Hepatic stellate cell (primary cell): ENCODE measurements at places on chromosomes 2 and 18.

DNA sequence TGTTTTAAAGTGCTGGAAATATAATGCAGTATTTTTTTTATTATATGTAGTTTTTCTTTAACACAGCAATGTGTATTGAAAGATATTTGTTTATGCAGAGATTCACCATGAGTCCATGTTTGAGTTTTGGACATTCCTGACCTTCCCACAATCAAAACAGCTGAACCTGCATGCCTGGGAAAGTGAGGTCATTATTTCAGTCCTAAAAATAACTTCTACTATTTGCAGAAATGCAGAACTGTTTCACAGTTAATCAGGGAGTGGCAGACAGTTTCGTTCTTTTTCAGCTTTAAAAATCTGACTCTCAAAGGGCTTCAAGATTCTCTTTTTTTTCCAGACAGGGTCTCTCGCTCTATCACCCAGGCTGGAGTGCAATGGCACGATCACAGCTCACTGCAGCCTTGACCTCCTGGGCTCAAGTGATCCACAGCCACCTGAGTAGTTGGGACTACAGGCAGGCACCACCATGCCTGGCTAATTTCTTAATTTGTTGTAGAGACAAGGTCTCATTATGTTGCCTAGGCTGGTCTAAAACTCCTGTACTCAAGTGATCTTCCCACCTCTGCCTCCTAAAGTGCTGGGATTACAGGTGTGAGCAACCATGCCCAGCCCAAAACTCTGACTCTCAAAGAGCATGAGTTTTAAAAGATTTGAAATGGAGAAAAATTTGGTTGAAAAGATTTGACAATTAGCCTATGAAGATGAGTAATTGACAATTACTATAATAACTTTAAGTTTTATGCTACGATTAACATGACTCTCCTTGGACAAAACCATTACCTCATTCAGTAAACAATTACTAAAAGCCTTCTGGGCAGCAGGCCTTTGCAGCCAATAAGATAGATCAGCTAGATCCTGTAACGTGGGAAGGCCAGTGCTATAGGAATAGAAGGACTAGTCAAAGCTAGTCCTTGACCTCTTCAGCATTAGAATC, 5.0 kb upstream of the MYL12B start:
- no peak for DNase-seq

DNA sequence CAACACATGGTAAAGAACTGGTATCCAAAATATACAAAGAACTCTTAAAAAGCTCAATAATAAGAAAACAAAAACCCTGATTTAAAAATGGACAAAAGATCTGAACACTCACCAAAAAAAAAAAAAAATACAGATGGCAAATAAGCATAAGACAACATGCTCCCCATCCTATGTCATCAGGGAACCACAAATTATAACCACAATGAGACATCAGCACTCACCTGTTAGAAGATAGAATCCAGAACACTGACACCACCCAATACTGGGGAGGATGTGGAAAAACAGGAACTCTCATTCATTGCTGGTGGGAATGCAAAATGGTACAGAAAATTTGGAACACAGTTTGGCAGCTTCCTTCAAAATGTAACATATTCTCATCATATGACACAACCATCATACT, 66.7 kb downstream of the TMX3 start:
- DNase-seq: no peak

DNA sequence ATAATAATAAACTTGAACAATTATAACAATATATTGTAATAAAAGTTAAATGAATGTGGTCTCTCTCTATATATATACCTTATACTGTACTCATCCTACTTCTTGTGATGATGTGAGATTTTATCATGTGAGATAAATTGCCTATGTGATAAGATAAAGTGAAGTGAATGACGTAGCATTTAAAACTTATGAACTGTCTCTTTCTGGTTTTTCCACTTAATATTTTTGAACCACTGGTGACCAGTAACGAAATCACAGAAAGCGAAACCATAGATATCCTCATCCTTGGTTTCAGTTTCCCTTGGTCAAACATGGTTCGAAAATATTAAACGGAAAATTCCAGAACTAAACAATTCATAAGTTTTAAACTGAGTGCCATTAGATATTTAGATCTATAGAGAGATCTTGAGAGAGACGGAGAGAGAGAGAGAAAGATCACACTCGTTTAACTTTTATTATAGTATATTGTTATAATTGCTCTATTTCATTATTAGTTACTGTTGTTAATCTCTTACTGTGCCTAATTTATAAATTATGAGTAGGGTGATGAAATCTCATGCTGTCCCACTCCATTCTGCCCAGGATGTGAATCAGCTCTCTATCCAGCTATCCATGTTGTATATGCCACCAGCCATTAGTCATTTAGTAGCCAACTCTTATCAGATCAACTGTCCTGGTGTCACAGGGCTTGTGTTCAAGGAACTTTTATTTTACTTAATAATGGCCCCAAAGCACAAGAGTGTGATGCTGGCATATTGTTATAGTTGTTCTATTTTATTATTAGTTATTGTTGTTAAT, 156.8 kb downstream of the THADA start:
- no peak for DNase-seq

- DNase-seq: no peak
These were observed 182.0 kb downstream of the GRB14 start for GRCh38 chr2:164439235-164439634.

GRCh38 chr2:131142849-131143248, 37.7 kb downstream of the PLEKHB2 start:
- DNase-seq: no peak

- DNase-seq: no peak
These were observed 26.7 kb downstream of the PDCL3 start for GRCh38 chr2:100589527-100589926.

DNA sequence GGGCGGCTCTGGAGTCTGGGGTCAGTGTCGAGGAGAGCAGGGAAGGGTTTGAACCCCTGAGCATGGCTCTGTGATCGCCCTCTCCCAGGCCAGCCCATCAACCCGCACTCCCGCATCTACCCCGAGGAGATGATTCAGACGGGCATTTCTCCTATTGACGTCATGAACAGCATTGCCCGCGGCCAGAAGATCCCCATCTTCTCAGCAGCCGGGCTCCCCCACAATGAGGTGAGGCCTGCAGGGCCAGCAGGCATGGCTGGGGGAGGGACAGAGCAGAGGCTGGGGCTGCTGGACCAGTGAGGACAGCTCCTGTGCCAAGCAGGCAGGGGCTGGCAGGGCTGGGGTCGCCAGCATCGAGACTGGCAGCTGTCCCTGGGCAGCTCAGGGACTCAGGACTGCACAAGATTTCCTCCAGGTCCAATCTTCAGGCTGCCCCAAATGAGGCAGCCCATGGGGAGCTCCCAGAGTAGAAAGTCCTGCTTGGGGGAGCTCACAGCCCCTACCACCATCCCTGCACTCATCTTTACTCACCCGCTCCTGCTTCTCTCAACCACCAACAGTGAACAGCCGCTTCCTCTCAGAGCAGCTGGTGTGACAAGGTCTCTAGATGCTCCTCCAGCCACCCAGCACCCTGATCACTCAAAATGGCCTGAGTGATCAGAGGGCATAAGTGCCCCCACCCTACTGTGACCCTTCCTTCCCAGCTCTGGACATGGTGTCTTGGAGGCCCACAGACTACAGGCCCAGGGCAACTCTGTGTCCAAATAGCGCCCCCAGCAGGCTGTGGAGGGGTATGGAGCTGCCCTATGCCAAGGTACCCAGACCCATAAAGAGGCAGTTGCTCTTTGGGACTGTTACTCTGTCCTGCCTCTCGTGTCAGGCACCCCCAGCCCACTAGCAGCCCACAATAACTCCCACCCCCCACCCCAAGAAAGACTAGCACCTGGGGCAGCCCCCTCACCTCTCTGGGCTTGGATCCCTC, 18.3 kb upstream of the ANKRD53 start:
- no peak for DNase-seq

- no peak for DNase-seq
These were observed 48.9 kb downstream of the LAMA3 start for GRCh38 chr18:23738151-23738550.

- no peak for DNase-seq
These were observed 123.5 kb upstream of the PELI1 start for GRCh38 chr2:64267699-64268098.

- no peak for DNase-seq
These were observed 12.0 kb upstream of the MTA3 start for GRCh38 chr2:42556315-42556890.

DNA sequence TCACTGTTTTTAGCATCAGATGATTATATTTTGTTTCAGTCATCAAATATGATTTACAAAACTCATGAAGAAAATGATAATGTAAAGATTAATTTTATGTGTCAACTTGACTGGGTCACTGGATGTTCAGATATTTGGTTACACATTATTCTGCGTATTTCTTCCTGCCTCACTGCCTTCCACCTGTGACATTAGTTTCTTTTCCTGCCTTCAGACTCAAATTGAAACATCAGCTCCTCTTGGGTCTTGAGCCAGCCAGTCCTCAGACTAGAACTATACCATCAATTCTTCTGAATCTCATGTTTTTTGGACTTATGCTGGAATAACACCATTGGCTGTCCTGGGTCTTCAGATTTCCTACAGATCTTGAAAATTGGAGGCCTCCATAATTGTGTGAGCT, 96.7 kb downstream of the ZNF385B start:
- DNase-seq: no peak

DNA sequence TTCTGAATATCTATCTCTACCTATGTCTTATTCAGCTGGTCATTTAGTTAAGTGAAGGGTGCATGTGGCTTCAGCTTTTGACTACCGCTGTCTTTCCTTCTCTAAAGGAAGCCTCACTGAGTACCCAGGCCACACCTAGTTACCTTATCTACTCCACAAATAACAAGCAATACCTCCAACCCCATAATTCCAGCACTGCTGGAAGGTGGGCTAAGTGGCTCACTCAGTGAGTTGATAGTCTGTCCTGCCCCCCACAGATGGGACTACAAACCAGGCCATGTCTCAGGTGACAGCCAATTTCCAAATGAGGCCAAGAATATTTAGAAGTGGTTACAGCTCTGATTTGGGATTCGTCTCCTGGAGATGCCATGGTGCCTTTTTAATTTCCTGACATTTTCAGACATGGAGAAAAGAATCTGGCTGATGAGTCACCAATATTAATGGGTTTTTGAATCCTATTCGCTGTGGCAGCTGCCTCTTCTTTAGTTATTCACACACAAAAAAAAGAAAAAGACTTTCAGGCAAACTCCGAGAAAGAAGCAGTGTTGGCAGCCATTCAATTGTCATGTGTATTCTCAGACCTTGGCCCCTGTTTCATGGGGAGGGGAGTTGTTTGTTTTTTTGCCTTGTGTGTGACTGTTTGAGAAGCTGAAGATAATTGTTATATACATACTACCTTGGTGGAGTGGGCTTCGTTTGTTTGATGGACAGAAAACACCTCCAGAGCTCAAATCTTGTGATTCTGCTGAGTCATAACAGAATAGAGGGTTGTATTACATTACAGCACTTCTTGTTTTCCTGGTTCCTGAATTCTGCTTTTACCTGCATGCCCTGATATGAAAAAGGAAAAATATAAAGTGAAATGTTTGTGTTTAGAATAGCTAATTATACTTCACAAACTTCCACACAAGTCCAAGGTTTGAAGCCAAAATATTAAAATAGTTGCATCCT, 64.2 kb downstream of the SCG2 start:
- no peak for DNase-seq

DNA sequence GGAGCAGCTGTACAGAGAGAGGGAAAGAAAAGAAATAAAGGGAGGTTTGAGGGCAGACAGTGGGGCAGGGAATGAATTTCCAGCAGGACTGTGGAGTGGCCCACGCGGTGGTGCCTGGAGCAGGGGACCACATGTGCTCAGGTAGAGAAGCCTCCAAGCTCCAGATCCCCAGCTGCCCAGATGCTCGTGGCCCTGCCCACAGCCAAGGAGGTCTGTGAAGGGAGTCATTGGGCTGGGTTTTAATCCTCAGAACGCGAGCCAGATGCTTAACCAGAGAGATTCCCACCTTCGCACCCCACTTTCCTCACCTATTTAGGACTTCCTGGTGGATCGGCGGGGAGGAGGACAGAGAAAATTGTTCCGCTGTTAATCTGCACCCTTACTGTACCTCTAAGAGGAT, 369.4 kb downstream of the PARD3B start:
- no peak for DNase-seq

DNA sequence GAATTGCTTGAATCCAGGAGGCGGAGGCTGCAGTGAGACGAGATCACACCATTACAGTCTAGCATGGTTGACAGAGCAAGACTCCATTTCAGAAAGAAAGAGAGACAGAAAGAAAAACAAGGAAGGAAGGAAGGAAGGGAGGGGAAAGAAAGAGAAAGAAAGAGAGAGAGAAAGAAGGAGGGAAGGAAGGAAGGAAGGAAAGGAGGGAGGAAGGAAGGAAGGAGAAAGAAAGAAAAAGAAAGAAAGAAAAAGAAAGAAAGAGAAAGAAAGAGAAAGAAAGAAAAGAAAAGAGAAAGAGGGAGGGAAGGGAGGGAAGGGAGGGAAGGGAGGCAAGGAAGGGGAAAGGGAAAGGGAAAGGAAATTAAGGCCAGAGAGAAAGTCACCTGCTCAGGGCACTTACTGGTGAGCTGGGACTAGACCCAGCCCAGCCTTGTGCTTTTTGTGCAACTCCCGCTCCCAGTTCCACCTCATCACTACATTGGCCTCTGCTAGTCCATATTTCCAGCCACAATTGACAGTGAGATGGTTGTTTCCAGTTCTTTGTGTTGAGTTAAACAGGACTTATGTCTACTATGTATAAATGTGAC, 35.7 kb downstream of the MOGAT1 start:
- no peak for DNase-seq

- no peak for DNase-seq
These were observed 272.0 kb upstream of the GCFC2 start for GRCh38 chr2:75982719-75983118.

- DNase-seq: no peak
These were observed 124.3 kb downstream of the PAX3 start for GRCh38 chr2:222174450-222174849.

- DNase-seq: no peak
These were observed 33.9 kb downstream of the FBXO15 start for GRCh38 chr18:74113711-74114110.

GRCh38 chr2:236711440-236711839, 141.8 kb downstream of the ACKR3 start:
- DNase-seq: no peak

- DNase-seq: no peak
These were observed 383.3 kb upstream of the MYT1L start for GRCh38 chr2:2714408-2714807.

GRCh38 chr2:33209976-33210375, 263.2 kb downstream of the LTBP1 start:
- no peak for DNase-seq

GRCh38 chr2:237379636-237380035, 34.3 kb downstream of the COL6A3 start:
- DNase-seq: no peak

- no peak for DNase-seq
These were observed 136.8 kb downstream of the CAPN13 start for GRCh38 chr2:30670453-30670852.

DNA sequence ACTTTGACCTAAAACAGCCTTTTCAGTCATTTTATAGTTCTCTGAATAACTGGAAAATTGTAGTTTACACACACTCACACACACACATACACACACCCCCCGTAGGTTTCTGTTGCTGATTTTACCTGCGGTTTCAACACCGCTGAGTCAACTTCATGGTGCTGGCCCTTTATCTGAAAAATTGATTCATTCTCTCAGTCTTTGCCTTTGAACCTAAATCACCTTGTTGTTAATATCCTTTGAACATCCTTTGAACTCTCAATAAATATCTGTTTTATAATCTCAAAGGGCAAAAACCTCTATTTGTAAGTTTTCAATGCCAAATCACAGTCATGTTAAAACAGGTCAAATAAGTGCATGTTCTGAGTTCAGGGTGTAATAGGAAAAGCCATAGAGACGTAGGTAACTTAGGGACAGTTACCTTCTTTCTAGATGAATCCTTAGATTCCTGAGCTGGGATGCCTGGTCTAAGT, 109.0 kb upstream of the BZW1 start:
- no peak for DNase-seq
